ENCODE measurements at places on chromosomes 5 and 9. TPM values are rescaled to one million over a fixed set of nuclear protein-coding genes. Genes with fewer than 3 reads are reported as not detected.

DNA sequence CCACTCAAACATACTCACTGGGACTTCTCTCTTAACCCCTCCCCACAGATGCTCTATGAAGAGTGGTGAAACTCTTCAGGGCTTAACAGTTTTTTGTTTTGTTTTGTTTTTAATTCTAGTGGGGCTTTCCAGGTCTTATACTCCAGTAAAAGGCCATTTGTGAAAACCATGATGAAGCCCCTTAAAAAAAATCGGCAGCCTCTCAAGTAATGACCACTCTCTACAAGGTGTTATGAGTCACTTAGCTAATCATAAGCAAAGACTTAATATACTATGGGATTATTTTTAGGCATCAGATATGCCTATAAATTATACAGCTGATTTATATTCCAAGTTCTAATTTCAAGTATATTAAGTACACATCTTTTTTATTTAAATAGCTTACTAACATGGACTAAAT, 607.9 kb downstream of the RAB3C start:
- ATAC-seq, result no peak

The PJA2 gene
- 255 TPM for total RNA-seq

DNA sequence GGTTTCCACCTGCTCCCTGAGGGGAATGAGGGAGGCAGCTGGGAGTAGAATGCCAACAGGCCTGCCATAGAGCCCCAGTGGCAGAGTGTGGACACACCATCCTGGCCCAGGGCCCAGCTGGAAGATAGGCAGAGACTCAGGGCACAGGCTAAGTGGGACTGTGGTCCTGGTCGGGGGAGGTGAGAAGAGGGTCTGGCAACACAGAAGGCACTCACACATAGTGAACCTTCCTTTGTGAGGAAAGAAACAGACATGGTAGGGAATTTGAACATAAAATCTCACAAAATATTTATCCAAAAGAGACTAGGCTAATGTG, 41.2 kb downstream of the WDR36 start:
- ATAC-seq, result peak; percentile 21

The ADAMTS16 gene
- 34.1 TPM for total RNA-seq

GRCh38 chr5:123449424-123449974, 26.3 kb upstream of the CEP120 start:
- ATAC-seq, result peak; percentile 69

GRCh38 chr5:35117967-35118366, 70.2 kb upstream of the AGXT2 start:
- no peak for ATAC-seq

DNA sequence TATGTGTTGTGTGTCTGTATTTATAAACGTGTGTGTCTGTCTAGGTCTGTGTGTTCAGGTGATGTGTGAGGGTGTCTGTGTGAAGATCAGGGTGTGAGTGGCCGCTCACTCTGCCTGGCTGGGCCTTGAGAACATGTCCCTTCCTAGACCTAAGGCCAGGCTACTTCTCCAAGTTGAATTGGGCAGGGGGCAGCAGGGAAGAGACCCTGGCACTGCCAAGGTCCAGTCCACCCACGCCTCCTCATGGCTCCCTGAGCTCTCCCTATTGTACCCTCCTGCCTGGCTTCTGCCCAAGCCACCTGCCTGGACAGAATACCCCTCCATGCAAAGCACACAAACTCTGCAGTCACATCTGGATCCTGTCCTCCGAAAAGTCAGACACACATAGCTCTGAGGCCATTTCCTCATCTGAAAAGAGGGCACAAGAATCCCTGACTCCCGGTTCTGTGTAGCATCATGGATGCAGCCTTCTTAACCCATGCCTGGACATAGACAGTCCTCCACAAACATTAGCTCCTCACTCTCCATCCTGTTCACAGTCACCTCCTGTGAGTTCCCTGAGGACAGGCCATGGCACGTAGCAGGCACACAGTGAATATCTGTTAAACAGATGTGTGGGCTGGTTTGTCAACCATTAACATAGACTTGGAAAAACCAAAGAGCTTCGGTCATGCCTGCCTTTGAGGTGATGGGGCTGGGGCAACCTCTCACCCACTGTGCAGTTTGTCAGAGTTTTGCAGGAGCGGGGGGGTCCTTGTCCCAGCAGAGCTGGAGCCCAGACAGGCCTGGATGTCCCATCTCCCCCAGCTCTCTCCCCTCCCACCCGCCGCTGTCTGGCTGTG, 167.8 kb upstream of the MVB12B start:
- ATAC-seq, result no peak

GRCh38 chr9:95143591-95144561, 173.6 kb downstream of the FANCC start:
- no peak for ATAC-seq

- ATAC-seq, result no peak
Observed at GRCh38 chr5:165209101-165209727, 1703.8 kb downstream of the MAT2B start.

The LCN2 gene
- total RNA-seq, result not detected

DNA sequence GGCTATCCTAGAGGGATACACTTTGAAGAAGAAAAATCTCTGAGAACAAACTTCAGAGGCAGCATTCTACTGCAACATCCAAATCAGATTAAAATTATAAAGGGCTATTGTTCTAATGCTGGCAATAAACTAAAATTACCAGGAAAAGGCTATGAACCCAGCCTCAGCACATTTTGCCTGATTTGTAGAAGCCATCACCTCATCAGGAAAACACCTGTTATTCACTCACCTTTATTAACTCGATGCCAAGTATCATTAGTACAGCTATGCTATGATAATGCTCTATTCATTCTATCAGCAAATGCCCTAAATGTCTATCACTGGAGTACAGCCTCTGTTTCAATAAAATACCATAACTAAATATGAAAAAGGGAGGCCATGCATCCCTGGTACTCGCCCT, 510.2 kb downstream of the RASEF start:
- ATAC-seq, result no peak

The GFRA3 gene
- 0.90 TPM for total RNA-seq

- ATAC-seq, result no peak
Observed at GRCh38 chr5:125560476-125561225, 814.2 kb upstream of the ZNF608 start.

- no peak for ATAC-seq
Observed at GRCh38 chr9:86944796-86945727, 2.2 kb downstream of the GAS1 start.

DNA sequence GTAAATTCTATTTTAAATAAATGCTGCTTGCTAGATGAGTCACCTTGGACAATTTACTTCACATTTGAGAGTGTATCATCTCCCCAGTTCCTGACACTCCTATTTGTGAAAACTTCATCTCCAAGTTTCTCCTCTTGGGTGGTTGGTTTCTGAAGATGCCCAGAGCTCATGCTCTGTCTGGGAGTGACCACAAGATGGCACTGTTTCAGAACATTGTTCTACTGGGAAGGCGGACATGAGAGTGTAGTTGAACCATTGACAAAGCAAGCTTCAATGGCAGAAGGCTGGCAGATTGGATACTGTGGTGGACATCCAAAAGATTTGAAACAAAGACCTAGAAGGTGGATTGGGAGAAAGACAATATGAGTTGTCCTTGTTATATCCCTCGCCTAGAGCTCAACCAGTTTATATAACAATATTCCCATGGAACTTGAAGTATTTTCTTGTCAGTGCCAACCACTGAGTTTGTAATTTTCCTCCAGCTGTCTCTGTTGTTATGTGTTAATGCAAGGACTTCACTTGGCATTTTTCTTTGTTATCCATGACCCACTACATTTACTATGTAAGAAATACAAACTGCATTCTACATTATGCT, 234.3 kb upstream of the ANKH start:
- peak; percentile 87 for ATAC-seq

DNA sequence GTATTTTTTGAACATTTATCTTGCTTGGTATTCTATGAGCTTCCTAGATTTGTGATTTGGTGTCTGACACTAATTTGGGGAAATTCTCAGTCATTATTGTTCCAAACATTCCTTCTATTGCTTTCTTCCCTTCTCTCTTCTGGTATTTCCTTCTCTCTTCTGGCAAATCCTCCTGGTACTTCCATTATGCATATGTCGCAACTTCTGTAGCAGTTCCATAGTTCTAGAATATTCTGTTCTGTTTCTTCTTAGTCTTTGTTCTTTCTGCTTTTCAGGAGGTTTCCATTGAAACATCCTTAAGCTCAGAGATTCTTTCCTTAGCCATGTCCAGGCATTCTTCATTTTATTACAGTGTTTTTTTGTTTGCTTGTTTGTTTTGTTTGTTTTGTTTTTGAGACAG, 155.2 kb upstream of the PIK3R1 start:
- no peak for ATAC-seq

- ATAC-seq, result peak; percentile 12
Observed at GRCh38 chr5:122751293-122751782, 23.5 kb upstream of the SNX2 start.

Data from motor neuron (in vitro differentiated cells).